ENCODE measurements at places on chromosomes 2 and 18.

DNA sequence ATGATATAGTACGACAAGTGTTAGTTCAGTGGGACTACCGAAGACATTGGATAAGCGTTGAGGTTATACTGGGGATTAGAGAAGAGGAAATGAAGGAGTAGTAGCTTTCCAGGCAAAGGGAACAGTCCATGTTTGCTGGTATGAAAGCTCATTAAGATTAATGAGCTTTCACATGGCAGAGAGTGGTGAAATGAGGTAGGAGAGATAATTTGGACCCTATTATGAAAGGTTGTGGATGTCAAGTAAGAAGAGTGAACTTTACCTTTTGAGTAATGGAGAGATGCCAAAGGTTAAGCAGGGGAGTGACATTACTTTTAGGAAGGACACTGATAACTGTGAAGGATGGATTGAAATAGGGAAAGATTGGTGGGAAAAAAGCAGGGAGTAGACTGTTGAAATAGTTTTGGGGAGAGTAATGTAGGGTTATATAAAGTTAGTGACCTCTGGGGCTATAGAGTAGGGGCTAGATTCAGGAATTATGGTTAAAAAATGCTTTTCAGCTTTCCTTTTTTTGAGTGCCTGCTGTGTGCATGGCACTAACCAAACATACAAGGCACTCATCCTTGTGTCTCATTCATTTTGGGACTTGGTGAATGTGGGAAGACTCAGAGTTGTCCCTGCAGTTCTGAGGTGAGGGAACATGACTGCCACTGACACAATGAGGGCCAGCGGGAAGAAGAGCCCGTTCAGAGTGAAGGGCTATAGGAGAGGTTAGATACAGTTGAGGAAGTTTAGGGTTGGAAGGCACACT is 87.2 kb upstream of the STON1 start:
- DNase-seq = no peak

DNA sequence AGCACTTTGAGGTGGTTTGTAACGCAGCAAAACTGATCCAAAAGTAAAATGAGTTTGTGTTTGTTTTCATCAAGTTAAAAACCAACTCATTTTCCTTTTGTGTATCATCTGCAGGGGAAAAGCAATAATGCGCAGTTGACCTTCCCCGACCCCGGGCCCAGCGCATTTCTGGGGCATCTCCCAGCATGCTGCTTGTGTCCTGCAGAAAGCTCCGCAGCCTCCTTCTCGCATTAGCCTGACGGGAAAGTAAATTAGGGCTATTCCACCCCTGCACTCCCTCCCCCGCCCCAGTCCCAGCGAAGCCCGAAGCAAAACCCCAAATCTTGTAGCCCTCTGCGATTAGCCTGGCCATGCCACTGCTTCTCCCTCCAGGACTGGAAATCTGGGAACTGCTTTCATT is 82.0 kb upstream of the PPM1B start:
- no peak for DNase-seq

DNA sequence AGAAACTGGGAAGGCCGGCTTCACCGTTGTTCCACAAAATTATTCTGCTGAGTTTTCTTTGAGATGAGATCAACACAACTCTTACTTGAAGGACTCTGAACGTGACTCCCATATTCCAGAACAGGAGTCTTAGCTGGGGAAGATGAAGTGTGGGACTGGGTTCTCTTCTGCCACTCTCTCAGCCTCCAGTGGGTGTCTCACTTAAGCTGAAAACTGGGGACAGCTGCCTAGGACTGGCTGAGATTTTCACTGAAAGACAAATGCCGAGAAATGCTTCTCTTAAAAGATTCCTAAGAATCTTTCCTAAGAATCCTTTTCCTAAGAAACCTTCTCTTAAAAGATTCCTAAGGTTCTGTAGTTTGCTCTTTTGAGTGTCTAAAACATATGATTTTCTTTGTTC is 156.6 kb upstream of the LHCGR start:
- no peak for DNase-seq

- no peak for DNase-seq
Measured at GRCh38 chr2:150303281-150303680, 184.2 kb downstream of the RND3 start.

- DNase-seq = no peak
Measured at GRCh38 chr2:10260130-10260529, 42.6 kb upstream of the HPCAL1 start.

DNA sequence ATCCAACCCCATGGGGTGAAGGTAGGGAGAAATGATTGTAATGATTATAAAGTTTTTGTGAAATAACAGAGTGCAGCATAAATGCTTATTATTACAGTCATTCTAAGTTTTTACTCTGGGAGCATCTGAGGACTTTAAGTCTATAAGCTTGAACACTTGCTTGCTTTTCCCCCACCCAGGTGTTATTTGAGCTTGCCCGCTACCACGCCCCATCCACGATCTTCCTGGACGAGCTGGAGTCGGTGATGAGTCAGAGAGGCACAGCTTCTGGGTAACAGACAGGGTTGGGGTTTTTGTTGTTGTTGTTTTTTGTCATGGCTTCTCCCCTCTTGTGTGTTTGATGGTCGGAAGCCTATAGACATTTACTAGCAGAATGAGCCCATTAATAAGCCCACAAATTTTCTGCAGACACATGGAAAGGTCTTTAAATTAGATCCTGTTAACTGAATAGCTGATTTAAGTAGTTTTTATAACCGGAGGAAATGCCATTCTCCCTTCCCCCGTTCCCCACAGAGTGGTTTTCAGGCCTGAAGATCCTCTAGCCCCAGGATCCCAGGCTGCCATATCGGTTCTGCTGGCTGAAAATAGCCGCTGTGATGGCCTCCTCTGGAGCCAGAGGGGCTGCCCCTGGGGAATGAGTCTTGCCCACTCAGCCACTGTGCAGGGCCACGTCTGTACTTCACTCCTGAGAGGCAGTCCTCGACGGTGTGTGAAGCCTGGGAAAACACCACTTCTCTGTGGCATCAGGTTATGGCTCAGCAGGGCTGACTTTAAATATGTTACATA is 39.9 kb upstream of the ELOA2 start:
- DNase-seq = no peak

DNA sequence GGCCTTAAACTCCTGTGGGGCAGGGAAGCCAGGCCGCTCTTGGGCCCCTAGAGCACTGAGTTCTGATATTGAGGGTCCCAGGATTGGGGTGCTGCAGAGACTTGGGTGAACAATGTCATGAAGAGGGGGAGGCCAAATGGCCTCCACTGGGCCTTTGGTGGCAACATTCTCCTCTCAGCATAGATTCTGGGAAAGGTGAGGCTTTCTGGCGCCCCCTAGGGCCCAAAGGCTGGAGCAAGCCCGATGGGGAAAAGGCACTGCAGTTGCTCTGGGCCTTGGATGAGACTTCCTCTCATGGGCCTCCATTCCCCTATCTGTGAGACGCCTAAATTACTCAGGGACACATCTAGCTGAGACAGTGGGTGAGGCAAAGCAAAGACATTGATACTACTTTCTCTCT is 84.8 kb downstream of the ACAA2 start:
- DNase-seq = peak; percentile 65

DNA sequence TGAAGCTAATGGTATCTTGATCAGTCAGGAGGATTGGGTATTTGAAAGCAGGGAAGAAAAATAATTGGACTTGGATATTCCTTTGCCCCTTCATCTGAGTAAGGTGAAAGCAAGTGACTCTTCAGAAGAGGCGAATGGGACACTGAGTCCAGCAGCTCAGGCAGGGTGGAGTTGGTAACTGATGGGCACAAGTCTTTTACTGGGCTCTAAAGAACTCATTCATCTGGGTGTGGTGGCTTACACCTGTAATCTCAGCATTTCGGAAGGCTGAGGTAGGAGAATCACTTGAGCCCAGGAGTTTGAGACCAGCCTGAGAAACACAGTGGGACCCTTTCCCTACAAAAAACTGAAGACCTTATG is 11.2 kb downstream of the CFLAR start:
- no peak for DNase-seq

DNA sequence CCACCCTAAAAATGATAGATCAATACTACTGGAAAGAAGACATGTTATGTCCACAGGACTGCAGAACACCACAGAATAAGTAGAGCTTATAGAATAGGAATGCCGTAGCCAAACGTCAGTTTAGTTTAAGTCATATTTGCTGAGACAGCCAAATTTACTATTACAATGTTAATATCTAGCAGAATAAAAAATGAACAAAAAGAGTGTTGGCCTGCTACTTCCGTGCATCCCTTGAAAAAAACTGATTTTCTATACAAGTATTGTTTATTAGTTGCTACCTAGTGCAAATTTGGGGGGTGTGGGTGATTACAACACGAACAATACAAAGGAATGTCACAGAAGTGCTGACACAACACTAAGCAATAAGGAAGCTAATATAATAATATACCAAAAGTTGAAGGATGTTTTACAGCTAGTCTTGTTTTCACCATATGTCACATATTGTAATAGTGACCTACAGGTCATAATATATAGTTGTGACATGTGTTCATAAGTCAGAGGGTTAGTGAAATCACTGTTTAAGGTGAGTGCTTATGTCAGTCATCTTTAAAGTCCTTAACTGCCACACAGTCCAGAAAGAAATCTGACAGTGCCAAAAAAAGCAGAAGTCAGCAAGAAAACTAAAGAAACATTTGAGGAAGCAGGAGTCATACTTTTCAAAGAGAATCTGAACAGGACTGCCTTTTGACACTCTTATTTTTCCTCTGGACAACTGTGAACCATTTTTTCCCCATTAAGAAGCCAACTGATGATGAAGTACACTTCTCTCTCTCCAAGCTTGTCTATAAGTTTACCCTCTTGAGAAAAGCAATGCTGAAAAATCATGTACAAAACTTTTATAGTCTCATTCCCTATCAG is 376.4 kb downstream of the ZEB2 start:
- no peak for DNase-seq

- DNase-seq = no peak
Measured at GRCh38 chr18:60339018-60339417, 33.6 kb downstream of the MC4R start.

DNA sequence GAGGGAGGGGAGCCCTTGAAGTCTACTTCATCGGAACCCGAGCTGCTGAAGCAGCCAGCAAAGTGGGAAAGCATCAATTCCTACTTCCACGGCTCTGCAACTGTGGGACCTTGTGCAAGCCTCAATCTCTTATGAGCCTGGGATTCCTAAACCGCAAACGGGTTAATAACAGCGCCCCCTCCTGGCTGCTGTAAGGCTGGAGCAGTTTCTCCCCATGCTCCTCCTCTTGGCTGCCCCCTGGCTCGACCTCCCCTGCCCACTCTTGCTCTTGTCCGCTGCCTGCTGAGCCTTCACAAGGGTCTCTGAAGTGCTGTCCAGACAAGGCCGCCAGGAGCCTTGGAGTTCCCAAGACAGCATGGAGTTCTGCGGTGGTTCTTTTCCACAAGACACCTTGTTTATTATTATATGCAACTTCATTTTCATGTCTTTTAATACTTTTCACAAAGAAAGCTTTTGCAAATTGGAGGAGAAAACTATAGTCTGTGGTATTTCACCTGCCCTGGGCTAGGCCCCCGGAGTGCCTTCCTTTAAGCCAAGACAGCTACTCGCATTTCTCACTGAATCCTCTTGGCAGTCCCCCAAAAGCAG is 157.2 kb downstream of the DDX1 start:
- peak; percentile 67 for DNase-seq

GRCh38 chr2:7913974-7914373 is 767.9 kb upstream of the ID2 start:
- no peak for DNase-seq

- no peak for DNase-seq
Measured at GRCh38 chr18:28743115-28743514, 566.2 kb upstream of the CDH2 start.

DNA sequence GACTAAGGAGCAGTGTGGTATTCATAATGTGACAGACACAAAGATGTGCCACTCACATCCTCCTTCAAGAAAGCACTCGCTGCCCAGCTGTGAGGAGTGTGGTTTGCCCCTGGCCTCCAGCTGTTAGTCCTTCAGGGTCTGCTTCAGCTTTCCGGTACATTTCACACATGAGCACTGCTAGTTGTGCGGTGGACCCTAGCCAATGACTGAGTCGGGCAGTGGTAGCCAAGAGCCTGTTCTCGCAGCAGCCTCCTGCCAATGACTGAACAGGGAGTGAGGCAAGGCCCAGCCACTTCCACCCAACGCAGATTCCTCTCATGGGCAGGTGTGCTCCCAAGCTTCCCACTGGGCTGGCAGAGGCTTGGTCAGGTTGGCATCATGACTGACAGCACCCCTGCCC is 254.3 kb downstream of the RBM43 start:
- DNase-seq = no peak

DNA sequence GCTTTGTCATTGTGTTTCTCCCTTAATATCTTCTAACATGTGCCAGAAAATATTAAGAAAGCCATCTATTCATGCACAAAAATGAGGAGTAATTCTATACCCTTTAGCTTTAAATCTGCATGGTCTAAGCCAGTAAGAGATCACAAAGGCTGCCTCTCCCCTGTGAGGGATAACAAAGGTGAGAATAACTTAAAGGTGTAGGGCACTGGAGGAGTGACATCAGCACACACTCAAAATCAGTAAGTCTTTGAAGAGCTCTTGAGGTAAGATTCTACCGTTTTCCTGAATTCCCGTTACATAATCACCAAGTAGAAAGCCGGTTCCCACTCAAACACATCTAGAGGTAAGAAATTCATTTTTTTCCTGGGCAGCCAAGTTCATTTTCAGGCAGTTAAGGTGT is 123.9 kb upstream of the SULT1C3 start:
- no peak for DNase-seq

- DNase-seq = no peak
Measured at GRCh38 chr2:133054297-133054696, 384.3 kb upstream of the LYPD1 start.

GRCh38 chr2:171794918-171795317 is 99.1 kb downstream of the SLC25A12 start:
- DNase-seq = no peak

GRCh38 chr18:45291621-45292615 is 323.4 kb upstream of the SLC14A2 start:
- DNase-seq = no peak

DNA sequence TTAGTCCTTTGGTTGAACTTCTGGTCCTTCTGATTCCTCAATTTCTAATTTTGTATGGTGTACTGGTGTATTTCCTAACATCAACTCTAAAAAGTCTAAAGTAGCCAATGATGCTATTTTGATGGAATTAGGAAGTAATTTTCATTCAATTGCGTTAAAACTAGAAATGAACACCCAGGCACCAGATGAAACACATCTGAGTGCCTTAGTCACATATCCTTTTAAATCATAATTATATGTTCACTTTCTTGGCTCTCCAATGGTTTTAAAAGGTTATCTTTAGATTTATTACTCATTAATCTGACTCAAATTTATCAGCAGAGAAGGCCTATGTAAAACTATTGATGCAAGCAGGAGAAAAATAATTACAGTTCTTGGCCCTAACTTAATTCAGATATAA is 119.7 kb downstream of the GAREM1 start:
- no peak for DNase-seq

DNA sequence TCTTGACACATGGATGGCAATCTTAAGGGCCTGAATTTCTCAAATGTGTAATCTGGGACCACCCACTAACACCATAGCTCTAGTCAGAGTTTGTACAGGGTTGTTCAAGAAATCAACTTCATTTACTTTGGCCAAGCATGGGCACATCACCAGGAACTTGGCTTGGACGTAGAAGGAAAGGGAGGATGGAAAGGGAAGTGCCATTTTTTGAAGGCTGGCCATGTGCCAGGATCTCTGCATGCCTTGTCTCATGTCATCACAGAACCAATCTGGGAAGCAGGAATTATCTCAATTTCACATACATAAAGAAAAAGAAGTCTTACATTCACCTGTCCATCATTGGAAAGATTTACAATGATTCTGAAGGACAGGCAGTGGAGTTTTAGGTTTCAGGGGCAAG is 128.1 kb downstream of the ANTXR1 start:
- no peak for DNase-seq

- no peak for DNase-seq
Measured at GRCh38 chr18:35968278-35968880, 4.1 kb upstream of the RMP24 start.
